NK-92 treated with Interleukin-12 subunit alpha and Interleukin-12 subunit beta, amount 100 ng/mL, for 24 hours (cell line): ENCODE measurements at places on chromosomes 4 and X.

DNA sequence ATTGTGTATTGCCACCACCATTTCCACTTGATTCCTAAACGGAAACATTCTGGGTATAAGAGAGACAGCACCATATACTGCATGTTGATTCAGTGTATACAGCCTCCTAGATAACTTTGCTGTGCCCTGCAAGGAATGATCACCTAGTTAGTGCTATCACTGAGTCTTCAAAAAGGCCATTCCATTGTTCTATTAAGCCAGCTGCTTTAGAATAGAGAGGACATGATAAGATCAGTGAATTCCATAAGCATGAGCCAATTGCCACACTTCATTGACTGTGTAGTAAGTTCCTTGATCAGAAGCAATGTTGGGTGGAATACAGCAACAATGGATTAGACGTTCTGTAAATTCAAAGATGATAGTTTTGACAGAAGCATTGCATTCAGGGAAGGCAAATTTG is 1047.3 kb downstream of the PCDH18 start:
- no peak for DNase-seq

- no peak for DNase-seq
Observed at GRCh38 chr4:6601661-6602250, 26.8 kb downstream of the MAN2B2 start.

- no peak for DNase-seq
Observed at GRCh38 chrX:140297273-140297672, 207.6 kb downstream of the SOX3 start.

DNA sequence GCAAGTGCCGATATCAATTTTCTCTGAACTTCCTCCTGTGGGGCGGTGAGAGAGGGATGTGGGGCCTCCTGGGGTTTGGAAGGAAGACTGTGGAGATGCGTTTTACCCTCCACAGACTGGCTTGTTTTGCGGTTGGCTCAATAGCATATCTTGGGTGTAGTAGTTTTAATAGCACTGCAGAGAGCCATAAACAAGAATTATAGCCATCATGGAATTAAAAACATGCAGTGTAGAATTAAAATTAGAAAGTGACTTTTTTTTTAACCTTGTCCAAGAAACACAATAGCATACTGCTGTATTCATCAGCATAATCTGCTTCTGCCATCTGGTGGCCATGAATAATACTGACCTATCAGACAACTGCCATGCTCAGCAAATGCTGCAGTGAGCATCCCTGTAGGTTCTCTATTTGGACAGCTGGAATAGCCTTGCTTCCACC is 47.3 kb upstream of the SCML1 start:
- no peak for DNase-seq

DNA sequence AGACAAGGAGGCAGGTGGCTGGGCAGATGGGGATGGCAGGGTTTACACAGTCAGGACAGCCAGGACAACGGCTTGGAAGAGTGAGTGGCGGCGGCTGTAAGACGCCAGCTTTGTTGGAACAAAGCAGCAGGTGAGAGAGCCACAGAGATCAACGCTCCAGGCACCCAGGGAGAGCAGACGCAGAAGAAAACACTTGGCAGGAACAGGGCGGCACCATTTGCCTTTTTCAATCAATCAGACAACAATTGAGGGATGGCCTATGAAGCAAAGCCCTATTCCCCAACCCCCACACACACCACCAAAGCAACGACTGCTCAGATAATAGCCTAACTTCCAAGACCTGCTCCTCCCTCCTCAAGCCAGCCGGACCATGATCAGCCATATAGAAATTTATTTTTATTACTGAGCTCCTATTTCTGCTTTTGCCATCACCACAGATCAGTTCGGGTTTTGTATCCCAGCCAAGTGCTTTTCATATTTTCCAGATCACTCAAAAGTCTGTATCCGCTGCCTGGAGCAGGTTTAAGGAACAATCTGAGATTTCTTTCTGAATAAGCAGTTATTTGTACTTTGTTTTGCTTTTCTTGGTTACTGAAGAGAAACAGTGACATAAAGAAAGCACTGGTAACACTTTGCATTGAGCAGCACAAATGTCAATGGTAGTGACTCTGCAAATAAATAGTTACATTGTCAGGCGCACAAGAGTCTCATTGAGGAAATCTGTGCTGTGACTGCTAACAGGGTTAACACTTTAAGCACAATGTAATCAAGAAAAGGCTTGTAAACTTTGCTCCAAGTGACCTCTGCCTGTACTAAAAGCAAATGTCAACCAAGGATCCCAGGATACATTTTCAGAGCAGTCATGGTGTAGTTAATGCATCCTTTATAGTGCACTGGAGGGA is 81.8 kb upstream of the RBPJ start:
- no peak for DNase-seq

- no peak for DNase-seq
Observed at GRCh38 chr4:165627548-165627947, 245.5 kb upstream of the TLL1 start.

- no peak for DNase-seq
Observed at GRCh38 chrX:7941390-7942042, 14.3 kb upstream of the PNPLA4 start.

GRCh38 chrX:153583433-153583832 is 15.5 kb downstream of the CCNQ start:
- DNase-seq: no peak

GRCh38 chrX:3262901-3263300 is 83.6 kb downstream of the MXRA5 start:
- DNase-seq: no peak

GRCh38 chr4:105170711-105171110 is 24.0 kb downstream of the TET2 start:
- DNase-seq: no peak

- no peak for DNase-seq
Observed at GRCh38 chr4:184000457-184001396, 95.6 kb downstream of the STOX2 start.

- no peak for DNase-seq
Observed at GRCh38 chr4:106034220-106034619, 138.9 kb downstream of the NPNT start.

- no peak for DNase-seq
Observed at GRCh38 chr4:67320645-67321044, 224.7 kb downstream of the CENPC start.

- DNase-seq: no peak
Observed at GRCh38 chr4:122783301-122784215, 43.1 kb upstream of the FGF2 start.

- DNase-seq: no peak
Observed at GRCh38 chr4:86416081-86416480, 56.2 kb upstream of the MAPK10 start.

DNA sequence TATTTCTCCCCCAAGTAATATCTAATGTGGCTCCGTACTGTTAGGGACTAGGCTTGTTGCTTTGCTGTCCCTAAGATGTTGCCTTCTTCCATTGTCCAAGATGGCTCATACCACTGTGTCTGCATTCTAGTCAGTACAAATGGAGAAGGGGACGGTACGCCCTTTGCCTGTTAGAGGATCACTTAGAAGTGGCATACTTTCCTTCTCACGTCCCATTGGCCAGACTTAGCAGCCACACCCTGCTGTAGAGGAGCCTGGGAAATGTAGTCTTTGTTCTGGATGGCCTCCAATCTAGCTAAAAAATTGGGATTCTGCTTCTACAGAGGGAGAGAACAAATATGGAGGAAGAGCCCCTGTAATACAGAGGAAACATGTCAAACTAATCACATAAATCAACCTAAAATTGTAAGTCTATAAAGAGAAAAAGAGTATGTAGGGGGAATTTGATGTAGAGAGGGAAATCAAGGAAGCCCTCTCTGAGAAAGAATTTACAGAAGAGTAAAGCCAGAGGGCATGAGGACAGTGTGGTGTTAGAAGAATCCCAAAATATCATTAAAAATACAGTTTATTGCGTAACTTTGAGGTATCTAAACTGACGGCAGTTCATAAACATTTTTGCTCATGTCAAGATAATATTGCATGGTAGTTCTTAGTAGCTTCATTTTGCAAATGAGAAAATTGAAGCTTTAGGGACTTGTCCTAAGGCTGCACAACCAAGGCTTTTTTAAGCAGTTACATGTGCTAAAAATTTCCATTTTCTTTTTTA is 15.1 kb downstream of the PRIMPOL start:
- DNase-seq: no peak

DNA sequence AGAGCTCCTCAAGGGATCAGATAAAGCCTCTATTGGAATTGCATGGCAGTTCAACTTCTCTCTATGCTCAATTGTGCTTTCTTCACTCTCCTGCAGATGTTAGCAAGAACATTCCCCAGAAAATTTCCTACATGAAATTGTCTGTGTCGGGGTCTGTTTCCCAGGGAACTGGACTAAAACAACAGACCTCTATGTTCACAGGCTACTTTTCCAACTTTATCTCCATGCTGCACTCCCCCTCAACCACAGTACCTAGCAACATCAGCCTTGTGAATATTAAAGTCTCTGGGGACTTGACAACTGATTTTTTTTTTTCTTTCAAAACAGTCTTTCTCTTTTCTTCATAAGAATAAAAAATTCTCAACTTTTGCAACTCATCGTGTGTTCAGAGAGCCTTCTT is 1470.8 kb upstream of the ADGRL3 start:
- no peak for DNase-seq

DNA sequence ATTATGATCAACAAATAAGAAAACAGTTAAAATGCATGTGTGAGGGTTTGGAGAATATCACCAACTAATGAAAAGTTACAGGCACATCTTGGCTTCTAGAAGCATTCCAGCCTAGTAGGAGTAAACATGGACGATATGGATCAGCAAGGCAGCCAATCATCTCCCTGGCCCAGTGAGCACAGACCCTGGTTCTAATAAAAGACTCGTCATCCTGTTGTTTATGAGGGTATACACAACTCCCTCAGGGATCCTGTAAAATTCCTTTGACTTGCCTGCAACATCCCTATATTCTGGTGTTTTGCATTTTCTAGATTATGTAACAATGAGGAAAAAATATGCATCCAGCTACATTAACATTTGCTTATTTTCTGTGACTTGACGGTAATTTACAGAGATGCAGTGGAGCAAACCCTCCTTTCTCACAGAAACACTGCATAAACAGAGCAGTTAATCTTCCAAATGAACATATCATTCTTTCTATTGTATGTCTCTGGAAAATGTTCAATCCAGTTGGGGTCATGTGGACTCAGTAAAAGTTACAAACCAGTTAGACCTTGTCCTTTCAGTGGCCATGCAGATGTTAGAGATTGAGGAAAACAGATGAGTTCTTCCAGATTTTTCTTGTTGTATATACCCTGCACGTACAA is 88.9 kb upstream of the NDP start:
- DNase-seq: no peak
